ENCODE measurements at places on chromosomes 7 and 10.

- DNase-seq, result no peak
Observed at GRCh38 chr10:35365994-35366393, 29.7 kb downstream of the CCNY start.

DNA sequence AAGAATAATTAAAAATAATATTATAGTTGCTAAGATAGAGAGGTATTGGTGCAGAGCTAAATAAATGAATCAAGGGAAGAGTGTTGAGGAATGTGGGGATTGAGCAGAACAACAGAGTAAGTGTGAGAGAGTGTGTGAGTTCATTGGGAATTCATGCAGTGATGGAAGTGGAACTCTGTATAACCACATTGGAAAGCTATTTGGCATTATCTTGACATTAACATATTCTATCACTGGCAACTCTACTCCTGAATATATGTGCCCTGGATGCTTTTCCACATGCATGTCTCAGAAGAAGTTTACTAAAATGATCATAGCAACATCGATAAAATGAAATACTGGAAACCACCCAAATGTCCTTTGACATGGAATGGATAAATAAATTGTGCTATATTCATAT lies 164.1 kb downstream of the SEMA3E start:
- DNase-seq, result no peak

- no peak for DNase-seq
Observed at GRCh38 chr10:132273966-132274365, 33.8 kb downstream of the STK32C start.

DNA sequence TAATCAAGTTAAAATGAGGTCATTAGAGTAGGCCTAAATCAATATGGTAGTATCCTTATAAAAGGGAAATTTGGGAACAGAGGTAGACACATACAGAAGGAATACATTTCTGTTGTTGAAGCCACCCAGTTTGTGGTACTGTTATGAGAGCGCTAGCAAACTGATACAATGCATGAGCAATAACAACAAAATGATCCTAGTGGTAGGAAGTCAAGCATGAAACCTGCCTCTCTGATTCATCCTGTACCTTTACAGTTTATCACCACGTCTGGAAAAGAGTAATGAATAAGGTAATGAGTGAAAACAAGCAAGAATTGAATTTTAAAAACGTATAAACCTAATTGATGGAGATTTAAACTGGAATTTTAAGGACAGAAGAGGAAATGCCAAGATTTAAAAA lies 217.2 kb downstream of the PCLO start:
- DNase-seq, result no peak

- DNase-seq, result no peak
Observed at GRCh38 chr10:51718804-51719291, 19.5 kb upstream of the CSTF2T start.

GRCh38 chr10:78455811-78456210 lies 422.1 kb downstream of the RPS24 start:
- DNase-seq, result no peak

DNA sequence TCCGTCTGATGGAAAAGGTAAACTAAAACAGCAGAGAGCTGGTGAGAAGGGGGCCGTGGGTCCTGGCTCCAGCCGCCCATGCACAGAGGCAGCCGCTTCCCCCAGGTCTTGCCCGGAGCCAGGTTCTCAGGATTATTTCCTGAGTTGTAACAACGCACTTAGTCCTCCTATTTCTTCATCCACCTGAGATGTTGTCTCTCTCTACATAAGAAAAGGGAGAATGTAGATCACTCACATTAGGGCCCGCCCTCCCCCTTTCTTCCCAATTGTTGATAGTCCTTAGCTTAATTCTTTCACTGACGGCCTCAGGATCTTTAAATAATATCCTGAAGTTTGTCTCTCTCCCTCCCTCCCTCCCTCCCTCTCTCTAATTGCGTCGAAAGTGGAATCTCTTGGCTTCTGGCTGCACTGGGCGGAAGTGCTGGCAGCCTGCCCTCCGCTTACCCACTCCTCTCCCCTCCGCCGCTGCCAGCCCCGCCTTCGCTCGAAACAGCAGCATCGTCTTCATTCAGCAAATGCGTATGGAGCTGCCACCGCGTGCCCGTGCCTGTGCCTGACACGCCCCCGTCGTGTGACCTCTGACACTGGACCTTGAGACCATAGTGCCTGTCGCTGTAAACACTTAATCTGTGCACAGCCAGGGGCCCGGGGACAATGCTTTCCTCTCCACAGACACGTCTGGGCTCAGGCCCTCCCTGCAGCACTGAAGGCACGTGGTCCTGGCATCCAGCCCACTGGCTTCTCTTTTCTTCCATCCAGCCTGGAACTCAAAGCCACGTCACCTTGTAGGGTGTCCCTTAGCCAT lies 174.5 kb upstream of the PPP2R2D start:
- peak; percentile 20 for DNase-seq

DNA sequence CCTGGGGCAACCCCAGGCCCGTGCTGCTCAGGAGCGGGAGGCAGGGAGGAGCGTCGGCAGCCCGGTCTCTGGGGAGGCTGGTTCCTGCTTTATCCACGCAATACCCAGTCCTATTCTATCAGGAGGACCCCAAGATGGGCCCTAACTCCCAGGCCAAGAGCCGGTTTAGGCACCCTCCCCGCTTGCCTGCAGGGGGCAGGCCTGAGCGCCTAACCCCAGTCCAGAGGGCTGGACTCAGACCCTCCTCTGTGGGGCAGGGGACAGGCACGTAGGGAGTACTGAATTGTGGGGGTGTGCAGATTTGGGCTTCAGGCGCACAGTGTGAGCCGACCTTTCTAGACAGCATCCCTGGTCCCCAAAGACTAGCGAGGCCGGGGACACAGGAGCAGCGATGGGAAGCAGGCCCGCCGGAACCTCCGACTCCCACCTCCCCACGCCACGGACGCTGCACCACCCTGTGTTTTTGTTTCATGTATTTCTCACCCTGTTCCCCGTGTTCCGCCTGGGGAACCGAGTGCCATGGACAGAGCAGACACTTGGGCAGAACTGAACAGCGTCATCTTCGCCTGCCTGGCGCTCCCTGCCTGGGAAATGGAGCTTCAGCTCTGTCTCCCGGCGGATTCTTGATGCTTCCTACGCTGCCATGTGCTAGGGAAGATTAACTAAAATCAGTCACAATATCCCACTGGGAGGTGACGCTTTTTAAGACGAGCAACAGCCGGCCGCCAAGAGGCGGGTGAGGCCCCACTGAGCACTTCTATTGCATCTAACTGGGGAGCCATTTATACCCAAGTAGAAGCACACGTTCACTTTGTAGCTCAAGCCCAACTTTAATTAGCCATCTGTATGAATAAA lies 5.3 kb downstream of the NUDT1 start:
- no peak for DNase-seq

- DNase-seq, result peak; percentile 52
Observed at GRCh38 chr7:74288034-74288881, 949 bp upstream of the CLIP2 start.

- no peak for DNase-seq
Observed at GRCh38 chr10:117318909-117319308, 56.3 kb downstream of the PDZD8 start.

DNA sequence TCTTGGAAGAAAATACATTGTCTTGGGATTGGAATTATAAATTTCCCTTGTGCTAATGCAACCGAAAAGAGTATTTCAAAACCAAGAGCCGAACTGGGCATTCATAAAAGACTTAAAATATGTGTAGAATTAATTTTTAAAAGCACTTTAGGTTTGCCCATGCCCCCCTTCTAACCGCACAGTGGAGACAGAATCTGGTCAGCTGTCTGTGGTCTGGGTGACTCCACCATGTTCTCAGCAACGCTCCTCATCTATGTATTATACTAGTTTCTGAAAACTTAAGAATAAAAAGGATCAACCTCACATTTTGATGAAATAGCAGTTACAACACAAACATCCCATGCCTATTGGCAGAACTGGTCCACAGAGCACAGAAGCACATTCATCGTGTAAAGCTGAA lies 192.6 kb upstream of the C7orf33 start:
- DNase-seq, result no peak

- DNase-seq, result no peak
Observed at GRCh38 chr7:30618961-30619360, 24.3 kb downstream of the GARS1 start.

DNA sequence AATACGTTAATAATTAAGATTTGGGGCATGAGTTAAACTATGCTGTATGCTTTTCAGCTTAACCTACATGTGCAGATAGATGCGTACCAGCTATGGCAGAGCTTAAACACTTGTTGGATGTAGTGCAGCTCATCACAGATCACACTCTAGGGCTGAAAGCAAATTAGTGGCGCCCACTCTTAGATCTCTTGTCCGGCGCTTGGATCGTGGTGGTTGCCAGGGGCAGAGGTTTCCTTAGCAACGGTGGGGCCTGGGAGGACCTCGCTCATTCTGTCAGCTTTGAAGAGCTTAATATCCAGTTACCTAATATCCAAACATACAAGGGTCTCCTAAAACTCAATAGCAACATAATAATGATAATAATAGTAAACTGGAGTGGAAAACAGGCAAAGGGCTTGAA lies 548.2 kb upstream of the PFKP start:
- DNase-seq, result no peak

GRCh38 chr7:70696201-70696754 lies 435.7 kb upstream of the GALNT17 start:
- no peak for DNase-seq

- no peak for DNase-seq
Observed at GRCh38 chr10:75935650-75936400, 504.4 kb downstream of the LRMDA start.

GRCh38 chr10:24822590-24822989 lies 98.9 kb upstream of the ARHGAP21 start:
- DNase-seq, result no peak

DNA sequence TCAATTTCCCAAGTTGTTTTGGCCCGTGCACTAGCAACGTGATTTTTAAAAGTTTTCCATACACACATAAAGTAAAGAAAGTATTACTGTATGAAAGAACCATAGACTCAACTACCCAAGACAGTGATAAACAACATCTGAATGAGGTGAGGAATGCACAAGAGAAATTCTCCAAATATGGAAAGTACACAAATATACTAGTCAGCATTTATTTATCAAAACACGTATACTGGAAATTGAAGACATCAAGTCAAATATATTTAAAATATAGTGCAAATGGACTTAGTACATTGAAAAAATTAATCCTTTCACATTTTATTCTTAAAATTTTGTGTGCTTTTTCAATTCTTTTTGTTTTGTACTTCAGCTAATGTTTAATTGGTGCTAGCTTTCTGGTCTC lies 143.6 kb downstream of the ARL4A start:
- no peak for DNase-seq

DNA sequence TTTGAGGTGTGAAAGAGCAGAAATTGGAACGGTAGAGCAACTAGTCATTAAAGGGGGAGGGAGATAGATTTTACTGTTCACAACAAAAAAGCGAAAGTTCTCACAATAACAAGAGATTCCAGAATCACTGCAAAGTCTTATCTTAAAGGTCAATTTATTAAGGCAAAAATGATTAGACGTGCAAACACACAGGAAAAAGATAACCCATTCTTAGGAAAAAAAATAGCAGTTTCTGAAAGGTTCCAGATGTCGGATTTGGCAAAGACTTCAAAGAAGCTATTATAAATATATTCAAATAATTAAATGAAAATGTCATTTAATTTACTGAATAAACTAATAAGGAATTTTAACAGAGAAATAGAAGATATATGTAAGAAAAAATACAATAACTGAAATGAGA lies 70.8 kb upstream of the GNAI1 start:
- DNase-seq, result no peak

DNA sequence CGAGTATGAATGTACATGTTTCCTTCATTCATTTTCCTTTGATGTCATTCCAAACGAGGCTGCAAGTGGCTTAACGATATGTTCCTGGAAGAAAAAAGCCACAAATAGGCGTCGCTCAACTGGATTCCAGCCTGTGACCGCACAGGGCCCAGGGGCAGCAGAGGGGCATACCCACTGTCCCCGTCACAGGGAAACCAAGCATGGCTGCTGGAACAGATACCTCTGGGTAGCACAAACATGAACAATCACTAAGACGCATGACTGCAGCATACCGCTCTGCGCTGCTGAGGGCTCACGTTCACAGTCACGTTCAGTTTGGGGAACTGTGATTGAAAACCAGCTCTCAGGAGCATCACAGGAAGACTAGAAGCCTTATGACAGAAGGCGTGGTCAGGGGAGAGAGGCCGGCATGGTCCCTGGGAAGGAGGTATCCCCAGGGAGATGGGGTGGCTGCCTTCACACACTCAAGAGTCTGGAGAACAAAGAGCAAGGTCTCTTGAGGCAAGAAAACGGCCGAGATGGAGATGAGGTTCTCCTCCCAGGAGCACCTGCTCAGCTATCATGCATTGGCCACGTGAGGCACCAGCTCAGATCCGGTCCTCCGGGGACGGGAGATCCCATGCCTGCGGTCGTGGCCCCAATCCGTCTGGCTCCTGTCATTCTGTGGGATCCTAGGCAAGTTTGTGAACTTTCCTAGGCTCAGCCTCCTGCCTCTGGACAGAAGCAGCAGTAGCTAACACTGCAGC lies 213.6 kb downstream of the DIP2C start:
- DNase-seq, result no peak

DNA sequence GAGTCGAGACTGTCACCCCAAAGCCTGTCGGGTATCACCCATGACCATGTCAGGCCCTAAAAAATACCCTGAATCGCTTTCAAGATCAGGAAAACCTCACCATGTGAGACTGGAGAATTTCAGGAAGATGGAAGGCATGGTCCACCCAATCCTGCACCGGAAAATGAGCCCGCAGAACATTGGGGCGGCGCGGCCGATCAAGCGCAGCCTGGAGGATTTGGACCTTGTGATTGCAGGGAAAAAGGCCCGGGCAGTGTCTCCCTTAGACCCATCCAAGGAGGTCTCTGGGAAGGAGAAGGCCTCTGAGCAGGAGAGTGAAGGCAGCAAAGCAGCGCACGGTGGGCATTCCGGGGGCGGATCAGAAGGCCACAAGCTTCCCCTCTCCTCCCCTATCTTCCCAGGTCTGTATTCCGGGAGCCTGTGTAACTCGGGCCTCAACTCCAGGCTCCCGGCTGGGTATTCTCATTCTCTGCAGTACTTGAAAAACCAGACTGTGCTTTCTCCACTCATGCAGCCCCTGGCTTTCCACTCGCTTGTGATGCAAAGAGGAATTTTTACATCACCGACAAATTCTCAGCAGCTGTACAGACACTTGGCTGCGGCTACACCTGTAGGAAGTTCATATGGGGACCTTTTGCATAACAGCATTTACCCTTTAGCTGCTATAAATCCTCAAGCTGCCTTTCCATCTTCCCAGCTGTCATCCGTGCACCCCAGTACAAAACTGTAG lies 176.2 kb downstream of the RTKN2 start:
- no peak for DNase-seq

- no peak for DNase-seq
Observed at GRCh38 chr10:24451325-24451820, 242.4 kb downstream of the KIAA1217 start.

GRCh38 chr7:43671521-43671920 lies 57.8 kb downstream of the COA1 start:
- DNase-seq, result no peak

DNA sequence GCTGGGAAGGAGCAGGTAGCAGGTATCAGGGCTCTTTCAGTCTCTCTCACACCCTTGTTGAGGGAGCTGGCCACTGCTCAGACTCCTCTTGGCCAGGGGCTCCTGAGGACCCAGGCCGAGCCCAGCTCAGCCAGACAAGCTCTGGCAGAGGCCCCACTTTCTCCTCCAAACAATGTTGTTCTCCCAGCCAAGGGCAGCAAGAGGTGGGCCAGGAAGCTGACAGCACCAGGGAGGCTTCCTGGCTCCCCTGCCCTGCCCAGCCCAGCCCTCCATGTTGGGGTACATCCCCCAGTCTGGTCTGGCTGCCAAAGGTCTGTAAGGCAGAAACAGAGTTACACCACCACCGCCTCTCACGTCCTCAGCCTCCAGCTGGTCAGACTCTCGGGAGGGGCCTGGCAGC lies 33.9 kb upstream of the COL13A1 start:
- DNase-seq, result no peak

- no peak for DNase-seq
Observed at GRCh38 chr7:41197769-41198168, 505.1 kb downstream of the INHBA start.
